ENCODE measurements at places on chromosomes 6 and 20.

DNA sequence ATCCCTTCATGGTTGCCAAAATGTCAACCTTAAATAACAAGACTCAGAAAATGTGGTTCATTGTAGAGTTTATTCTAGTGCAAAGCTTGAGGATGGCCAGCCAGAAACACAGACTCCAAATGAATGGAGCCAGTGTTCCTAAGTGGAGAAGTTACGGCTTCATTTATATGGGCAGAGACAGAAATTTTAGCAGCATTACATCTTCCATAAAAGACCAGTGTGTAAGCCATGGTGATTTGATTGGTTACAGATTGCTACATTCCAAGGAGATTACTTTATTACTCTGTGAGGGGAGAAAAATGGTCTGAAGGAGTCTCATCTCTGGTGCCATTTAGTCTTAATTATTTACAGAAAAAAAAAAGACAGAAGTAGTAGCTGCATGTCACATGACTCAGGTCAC lies 97.8 kb downstream of the OTOR start:
- DNase-seq = no peak

- DNase-seq = no peak
Observed at GRCh38 chr6:37646986-37647764, 50.5 kb downstream of the MDGA1 start.

- no peak for DNase-seq
Observed at GRCh38 chr6:1504465-1504864, 105.2 kb upstream of the FOXC1 start.

GRCh38 chr20:63457737-63458136 lies 14.7 kb downstream of the KCNQ2 start:
- DNase-seq = no peak

Measured in astrocyte of the spinal cord (primary cell).